CD4-positive, CD25-positive, alpha-beta regulatory T cell (primary cell): ENCODE measurements at places on chromosomes 7 and 10. TPM values are rescaled to one million over a fixed set of nuclear protein-coding genes. Genes with fewer than 3 reads are reported as not detected.

SPRN gene
- total RNA-seq, result not detected

GRCh38 chr7:139543801-139544603 lies 20.5 kb downstream of the CLEC2L start:
- DNase-seq, result no peak

DNA sequence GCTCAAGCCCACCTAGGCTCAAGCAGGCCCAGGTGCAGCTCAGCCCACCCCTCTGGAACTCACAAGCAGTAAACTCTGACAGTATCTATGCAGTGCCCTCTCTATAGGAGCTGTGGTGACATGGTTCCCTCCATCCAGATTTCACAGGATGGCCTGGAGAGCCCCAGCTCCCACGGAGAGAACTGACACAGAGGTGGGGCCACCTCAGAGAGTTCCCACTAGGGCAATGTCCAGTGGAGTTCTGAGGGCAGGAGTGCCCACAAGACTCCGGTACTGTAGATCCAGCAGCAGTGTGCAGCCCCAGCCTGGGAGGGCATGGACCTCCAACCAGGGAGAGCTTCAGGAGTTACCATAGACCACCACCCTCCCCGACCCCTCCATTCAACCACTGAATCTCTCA lies 37.3 kb upstream of the CNPY1 start:
- DNase-seq, result no peak

GRCh38 chr7:113915956-113916355 lies 2.9 kb downstream of the PPP1R3A start:
- no peak for DNase-seq

DNA sequence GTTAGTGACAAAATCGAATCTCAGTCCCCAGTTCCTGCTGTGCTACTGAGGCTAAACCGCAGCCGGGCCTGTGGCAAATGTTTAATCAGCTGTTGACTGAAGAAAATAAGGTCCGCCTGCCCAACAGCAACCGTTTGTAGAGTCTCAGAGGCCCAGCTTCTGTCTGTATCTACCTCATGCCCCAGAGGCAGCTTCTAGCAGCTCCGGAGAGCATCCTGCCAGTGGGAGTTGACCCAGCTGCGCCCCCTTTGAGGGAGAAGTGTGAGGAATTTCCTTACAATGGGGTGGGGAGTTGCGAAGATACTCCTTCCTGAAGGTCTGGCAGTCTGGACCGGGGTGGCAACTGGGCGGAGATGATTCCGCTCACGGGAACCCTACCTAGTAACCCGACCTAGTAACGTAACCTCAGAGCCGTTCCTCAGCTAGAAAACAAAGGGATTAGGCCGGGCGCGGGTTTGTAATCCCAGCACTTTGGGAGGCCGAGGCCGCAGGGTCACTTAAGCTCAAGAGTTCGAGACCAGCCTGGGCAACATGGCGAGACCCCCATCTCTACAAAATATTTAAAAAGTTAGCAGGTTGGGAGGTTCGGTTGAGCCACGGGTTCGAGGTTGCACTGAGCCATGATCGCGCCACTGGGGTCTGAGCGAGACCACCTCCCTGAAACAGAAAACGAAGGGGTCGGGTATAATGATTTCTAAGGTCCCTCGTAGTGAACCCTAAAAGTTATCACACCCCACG lies 846 bp upstream of the ZNF775 start:
- peak; percentile 19 for DNase-seq

GRID1 gene
- not detected for total RNA-seq
